ENCODE measurements at places on chromosomes 7 and 10. TPM values are rescaled to one million over a fixed set of nuclear protein-coding genes. Genes with fewer than 3 reads are reported as not detected.

The FAM221A gene
- total RNA-seq: 1.5 TPM

The MMD2 gene
- total RNA-seq: not detected

The MORN4 gene
- 6.9 TPM for total RNA-seq

The CDC14C gene
- total RNA-seq: not detected

The OGA gene
- total RNA-seq: 86.7 TPM

The KAT6B gene
- total RNA-seq: 34.0 TPM

The FGF8 gene
- total RNA-seq: not detected

The CNPY1 gene
- not detected for total RNA-seq

The NRP1 gene
- total RNA-seq: 335 TPM

The EPHA1 gene
- total RNA-seq: not detected

The COX19 gene
- total RNA-seq: 10.1 TPM

The DRGX gene
- not detected for total RNA-seq

The HTR5A gene
- total RNA-seq: not detected

The CHRM2 gene
- total RNA-seq: 3.0 TPM

The SGMS1 gene
- 36.4 TPM for total RNA-seq

The SHH gene
- total RNA-seq: not detected

The FLNC gene
- 324 TPM for total RNA-seq

The BEND7 gene
- total RNA-seq: 4.0 TPM

Data from smooth muscle cell of the pulmonary artery (primary cell).